ENCODE measurements at places on chromosomes 3 and 15. TPM values are rescaled to one million over a fixed set of nuclear protein-coding genes. Genes with fewer than 3 reads are reported as not detected.

The CACNA1D gene
- 0.48 TPM for total RNA-seq

The NAALADL2 gene
- total RNA-seq: 2.3 TPM

The NRROS gene
- 3.6 TPM for total RNA-seq

The ADCY5 gene
- 175 TPM for total RNA-seq

The TMIE gene
- total RNA-seq: 0.71 TPM

The SH3GL3 gene
- not detected for total RNA-seq

The HCLS1 gene
- total RNA-seq: 29.2 TPM

The C3orf49 gene
- total RNA-seq: not detected
